ENCODE measurements at places on chromosomes 6 and 20.

DNA sequence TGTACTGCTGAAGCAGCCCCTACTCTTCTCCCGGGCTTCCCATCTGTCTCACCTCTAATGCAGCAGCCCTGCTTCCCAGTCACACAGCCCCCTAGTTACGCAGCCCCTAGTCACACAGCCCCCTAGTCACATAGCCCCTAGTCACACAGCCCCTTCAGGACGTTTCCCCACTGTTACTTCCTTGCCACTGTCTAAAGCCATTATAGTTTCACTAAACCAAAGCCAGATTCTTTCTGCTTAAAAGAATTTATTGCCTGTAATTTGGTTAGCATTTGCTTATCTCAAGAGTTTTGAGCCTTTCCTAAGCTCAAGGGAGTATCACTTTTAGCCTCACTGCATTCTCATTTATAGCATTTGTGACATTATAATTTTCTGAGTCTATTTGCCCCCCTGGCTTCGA lies 127.9 kb downstream of the LMBRD1 start:
- DNase-seq = no peak

DNA sequence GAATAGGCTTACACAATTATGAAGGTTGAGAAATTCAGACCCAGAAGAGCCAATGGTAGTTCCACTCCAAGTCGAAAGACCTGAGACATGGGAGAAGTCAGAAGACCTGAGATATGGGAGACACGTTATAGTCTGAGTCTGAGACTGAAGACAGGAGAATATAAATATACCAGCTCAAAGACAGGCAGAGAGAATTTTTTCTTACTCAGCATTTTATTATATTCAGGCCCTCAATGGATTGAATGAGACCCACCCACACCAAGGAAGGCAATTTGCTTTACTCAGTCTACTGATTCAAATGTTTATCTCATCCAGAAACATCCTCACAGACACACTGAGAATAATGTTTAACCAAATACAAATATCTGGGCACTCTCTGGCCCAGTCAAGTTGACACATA lies 693.5 kb downstream of the HDGFL1 start:
- DNase-seq = no peak

GRCh38 chr6:71544906-71545305 lies 256.3 kb downstream of the OGFRL1 start:
- DNase-seq = no peak

GRCh38 chr6:158911746-158912480 lies 88.1 kb downstream of the RSPH3 start:
- DNase-seq = peak; percentile 17

DNA sequence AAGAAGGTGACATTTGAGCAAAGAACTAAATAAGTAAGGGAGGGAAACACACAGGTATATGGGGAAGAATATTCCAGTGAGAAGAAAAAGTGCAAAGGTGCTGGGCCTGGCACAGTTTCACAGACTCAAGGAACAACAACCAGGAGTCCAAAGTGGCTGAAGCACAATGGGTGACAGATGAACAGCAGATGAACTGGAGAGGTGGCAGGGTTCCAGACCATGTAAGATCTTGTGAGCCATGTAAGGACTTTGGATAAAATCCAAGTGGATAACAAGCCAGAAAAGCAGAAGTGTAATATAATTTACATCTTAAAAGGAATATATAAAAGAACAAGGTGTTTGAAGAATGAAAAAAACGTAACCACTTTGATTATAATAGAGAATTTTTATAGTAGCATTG lies 87.9 kb downstream of the MMS22L start:
- no peak for DNase-seq

DNA sequence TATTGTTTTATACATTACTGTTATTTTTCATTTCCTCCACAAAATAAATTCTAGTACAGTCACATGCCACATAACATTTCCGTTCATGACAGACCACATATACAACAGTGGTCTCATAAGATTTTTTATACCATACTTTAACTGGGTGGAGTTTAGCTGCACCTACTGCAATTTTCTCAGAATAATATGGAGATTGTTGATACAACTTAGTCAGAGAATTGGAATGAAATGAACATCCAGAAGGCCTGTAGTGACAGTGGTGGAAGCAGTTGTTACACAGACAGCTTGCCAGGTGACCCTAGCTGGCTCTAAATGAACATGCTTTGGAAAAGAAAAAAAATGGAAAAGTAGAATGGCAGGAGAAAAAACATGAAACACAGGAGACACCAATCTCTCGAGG lies 183.2 kb upstream of the TCF21 start:
- no peak for DNase-seq

- no peak for DNase-seq
Observed at GRCh38 chr6:79413562-79414002, 123.6 kb downstream of the LCA5 start.

- DNase-seq = no peak
Observed at GRCh38 chr20:59992526-59993084, 34.4 kb downstream of the CDH26 start.

GRCh38 chr20:53202777-53203176 lies 230.6 kb downstream of the TSHZ2 start:
- DNase-seq = no peak

- no peak for DNase-seq
Observed at GRCh38 chr20:615514-615913, 5.4 kb upstream of the TCF15 start.

- DNase-seq = no peak
Observed at GRCh38 chr20:32069711-32070110, 17.7 kb downstream of the HCK start.

DNA sequence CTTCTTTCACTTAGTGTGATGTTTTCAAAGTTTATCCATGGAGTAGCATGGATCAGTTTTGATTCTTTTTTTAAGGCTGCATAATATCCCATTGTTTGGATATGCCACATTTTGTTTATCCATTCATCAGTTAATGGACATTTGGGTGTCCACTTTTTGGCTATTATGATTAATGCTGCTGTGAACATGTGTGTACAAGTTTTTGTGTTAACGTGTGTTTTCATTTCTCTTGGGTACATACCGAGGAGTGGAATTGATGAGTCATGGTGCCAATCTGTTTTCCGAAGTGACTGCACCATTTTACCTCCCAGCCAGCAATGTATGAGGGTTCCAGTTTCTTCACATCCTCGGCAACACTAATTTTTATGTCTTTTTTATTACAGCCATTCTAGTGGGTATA lies 78.4 kb upstream of the CCDC28A start:
- DNase-seq = no peak

GRCh38 chr6:130148181-130148580 lies 74.6 kb downstream of the SAMD3 start:
- no peak for DNase-seq

- no peak for DNase-seq
Observed at GRCh38 chr6:140043357-140043756, 668.9 kb upstream of the CITED2 start.

GRCh38 chr6:44148306-44148705 lies 10.3 kb upstream of the CAPN11 start:
- DNase-seq = no peak

GRCh38 chr6:23003671-23004467 lies 434.5 kb downstream of the HDGFL1 start:
- no peak for DNase-seq

- no peak for DNase-seq
Observed at GRCh38 chr6:89657445-89658158, 19.1 kb upstream of the LYRM2 start.

GRCh38 chr6:16476861-16477260 lies 238.5 kb downstream of the GMPR start:
- DNase-seq = peak; percentile 13

GRCh38 chr6:12371641-12372146 lies 81.5 kb downstream of the EDN1 start:
- DNase-seq = no peak

- no peak for DNase-seq
Observed at GRCh38 chr6:20279608-20280287, 67.5 kb upstream of the MBOAT1 start.

DNA sequence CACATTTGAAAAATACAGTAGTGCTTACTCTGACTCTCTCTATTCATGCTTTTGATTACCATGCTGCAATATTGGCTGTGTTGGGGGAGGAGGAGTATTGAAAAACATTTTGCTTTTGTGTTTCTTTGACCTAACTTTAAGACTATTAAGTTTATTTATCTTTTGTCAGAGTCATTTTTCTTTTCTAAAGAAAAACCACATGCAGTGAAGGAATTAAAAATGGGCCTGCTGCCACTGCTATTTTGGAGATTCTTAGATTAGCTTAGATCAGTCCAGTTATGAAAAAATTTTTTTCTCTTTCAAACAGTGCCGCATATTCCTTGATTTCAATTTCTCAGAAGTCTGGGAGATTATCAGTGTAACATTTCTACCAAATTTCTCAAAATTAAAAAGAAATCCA lies 36.1 kb downstream of the BCKDHB start:
- no peak for DNase-seq

DNA sequence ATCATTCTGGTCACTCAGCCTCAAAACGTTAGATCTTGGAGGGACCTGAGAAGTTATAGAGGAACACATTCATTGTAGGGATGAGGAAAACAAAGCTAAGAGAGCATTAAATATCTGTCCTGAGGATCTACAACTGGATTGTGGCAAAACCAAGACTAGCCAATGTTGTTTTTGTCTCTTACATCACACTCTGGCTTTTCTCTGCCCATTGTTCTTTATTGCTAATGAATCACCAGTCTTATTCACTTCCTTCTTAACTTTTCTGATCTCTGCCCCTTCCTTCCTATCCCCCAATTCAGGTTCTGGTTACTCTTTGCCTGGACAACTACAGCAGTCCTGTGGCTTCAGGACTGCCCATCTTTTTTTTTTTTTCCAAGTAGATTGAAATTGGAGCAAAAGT lies 57.0 kb upstream of the PREP start:
- no peak for DNase-seq

DNA sequence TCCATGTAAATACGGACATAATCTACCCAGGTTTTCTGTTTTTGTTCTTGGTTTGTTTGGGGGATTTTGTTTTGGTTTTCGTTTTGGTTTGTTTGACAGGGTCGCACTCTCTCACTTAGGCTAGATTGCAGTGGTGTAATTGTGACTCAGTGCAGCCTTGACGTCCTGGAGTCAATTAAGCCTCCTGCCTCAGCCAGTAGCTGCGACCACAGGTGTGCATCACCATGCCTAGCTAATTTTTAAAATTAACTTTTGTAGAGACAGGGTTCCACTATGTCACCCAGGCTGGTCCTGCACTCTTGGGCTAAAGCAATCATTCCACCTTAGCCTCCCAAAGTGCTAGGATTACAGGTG lies 37.8 kb upstream of the EYA4 start:
- no peak for DNase-seq

GRCh38 chr6:39182604-39183003 lies 46.7 kb downstream of the KCNK5 start:
- no peak for DNase-seq

DNA sequence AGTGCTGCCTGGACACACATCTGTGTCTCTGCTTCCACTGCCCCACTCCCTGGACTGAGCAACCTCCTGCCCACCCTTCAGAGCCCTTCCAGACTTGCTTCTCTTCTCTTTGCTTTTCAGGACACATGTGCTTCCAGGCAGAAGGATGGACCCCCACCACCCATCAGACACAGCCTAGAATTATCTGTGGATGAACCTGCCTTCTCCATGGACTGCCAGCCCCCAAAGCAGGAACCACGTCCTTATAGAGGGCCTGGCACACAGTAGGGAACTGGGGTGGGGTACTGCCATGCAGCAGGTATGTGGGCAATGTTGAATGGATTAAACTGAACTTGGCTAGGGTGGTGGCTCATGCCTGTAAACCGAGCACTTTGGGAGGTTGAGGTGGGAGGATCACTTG lies 3.6 kb downstream of the KIAA1755 start:
- no peak for DNase-seq

DNA sequence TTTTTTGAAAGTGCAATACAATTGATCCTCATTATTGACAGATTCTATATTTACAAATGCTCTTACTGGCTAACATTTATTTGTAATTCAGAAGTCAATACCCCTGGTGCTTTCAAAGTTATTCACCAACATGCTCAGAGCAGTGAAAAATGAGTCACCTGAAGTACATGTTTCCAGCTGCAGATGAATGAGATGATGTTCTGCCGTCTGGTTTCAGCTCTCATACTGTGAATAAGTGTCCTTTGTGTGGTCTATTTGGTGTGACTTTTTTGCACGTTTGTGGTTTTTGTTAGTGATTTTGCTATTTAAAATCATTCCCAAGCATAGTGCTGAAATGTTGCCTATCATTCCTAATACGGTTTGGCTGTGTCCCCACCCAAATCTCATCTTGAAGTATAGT lies 22.3 kb upstream of the EYA4 start:
- no peak for DNase-seq

DNA sequence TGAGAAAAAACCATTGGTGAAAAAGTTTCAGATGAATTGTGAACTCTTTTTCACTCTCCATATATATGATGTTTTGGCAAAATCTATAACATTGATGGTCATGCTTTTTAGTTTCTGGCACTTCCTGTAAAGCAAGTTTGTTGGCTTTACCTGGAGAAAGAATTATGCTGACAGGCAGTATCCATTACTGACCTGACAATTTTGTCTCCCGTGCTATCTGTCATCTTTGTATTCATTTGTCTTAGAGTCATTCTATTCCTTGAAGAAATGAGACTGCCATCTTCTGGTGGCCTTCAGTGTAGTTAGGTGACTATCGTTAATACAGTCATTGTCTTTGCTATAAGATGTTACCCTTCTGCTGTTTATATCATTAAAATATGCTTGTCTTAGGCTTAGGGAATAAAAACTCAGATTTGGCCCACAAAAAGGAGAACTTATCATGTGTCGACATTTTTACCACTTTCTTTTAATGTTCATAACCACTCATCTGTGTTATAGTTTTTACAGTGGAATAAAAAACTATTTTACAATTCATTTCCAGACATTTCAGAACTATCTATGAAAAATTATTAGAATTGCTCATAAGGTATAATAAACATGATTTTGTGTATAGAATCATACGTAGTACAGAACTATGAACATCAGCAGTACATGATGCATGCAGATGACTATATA lies 707.0 kb downstream of the EPM2A start:
- DNase-seq = no peak

GRCh38 chr6:160028487-160029275 lies 59.8 kb downstream of the IGF2R start:
- no peak for DNase-seq

DNA sequence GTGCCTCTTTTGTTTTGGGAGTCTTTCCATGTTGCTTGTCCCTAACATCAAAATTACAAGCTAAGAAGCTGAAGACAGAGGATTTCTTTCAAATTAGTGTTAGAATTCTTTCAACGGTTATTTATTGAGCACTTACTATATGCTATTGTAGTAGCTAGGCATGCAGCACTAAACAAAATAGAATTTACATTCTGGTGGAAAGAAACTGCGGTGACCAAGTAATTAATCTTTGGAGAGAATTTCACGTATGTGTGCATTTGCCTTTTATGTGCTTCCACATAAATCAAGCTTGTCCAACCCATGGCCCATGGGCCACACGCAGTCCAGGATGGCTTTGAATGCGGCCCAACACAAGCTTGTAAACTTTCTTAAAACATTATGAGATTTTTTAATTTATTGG lies 33.0 kb upstream of the DUSP22 start:
- DNase-seq = no peak

- no peak for DNase-seq
Observed at GRCh38 chr20:663315-664090, 10.5 kb upstream of the SRXN1 start.

Data from memory B cell (primary cell).